Dermis blood vessel endothelial cell (primary cell): ENCODE measurements at places on chromosomes 3 and 15. TPM values are rescaled to one million over a fixed set of nuclear protein-coding genes. Genes with fewer than 3 reads are reported as not detected.

Gene PARP15
- total RNA-seq: 0.17 and 0.47 TPM in 2 replicates

Gene OR5H15
- total RNA-seq: not detected in 2 replicates

Gene EEF1AKMT4
- total RNA-seq: 3.0 and 4.8 TPM in 2 replicates

Gene BNC1
- 0.56 and 0.85 TPM in 2 replicates for total RNA-seq

Gene SLITRK3
- not detected in 2 replicates for total RNA-seq

Gene KPNA4
- total RNA-seq: 23.5 and 35.5 TPM in 2 replicates

Gene RPP25
- 25.8 and 31.1 TPM in 2 replicates for total RNA-seq

Gene DNAH12
- total RNA-seq: under 0.01 and 0.17 TPM in 2 replicates

Gene SRGAP3
- 3.4 and 7.1 TPM in 2 replicates for total RNA-seq

Gene ARNT2
- 0.28 and 0.34 TPM in 2 replicates for total RNA-seq
